ENCODE measurements at places on chromosomes 6 and 20. TPM values are rescaled to one million over a fixed set of nuclear protein-coding genes. Genes with fewer than 3 reads are reported as not detected.

DNA sequence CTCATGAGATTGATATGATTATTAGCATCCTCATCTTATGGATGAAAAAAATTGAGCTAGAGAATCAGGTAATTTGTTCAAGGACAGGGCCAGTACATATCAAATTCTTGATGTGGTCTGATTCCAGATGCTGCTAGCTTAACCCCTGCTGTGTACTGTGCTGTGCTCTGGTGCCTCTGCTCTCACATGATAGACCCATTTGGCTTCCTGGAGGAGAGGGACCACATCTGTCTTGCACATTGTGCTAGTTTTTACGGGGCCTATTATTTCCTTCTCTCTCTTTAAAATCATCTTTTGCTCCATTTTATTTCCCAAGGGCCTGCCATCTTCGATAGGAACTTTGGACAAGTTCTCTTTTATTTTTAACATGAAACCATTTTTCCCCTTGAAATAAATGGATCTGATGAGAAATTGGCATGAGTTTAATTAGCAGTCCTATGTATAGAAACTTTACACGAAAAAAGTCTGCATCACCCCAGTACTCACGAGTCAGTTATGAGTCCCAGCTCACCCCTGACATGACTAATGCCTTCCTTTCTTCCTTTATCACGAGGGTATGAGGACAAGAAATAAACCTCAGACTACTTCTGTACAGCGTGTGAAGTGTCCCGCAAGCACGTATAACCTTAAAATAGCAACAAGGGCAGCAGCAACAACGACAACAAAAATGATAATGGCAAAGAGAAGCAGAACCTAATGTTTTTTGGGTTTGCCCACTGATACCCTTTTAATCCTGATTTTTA is 26.5 kb downstream of the CD109 start:
- DNase-seq: peak; percentile 87

- no peak for DNase-seq
These were observed 571 bp downstream of the CSNK2B start for GRCh38 chr6:31666337-31666965.

GRCh38 chr20:57391439-57392301 is 474 bp downstream of the RBM38 start:
- no peak for DNase-seq

DNA sequence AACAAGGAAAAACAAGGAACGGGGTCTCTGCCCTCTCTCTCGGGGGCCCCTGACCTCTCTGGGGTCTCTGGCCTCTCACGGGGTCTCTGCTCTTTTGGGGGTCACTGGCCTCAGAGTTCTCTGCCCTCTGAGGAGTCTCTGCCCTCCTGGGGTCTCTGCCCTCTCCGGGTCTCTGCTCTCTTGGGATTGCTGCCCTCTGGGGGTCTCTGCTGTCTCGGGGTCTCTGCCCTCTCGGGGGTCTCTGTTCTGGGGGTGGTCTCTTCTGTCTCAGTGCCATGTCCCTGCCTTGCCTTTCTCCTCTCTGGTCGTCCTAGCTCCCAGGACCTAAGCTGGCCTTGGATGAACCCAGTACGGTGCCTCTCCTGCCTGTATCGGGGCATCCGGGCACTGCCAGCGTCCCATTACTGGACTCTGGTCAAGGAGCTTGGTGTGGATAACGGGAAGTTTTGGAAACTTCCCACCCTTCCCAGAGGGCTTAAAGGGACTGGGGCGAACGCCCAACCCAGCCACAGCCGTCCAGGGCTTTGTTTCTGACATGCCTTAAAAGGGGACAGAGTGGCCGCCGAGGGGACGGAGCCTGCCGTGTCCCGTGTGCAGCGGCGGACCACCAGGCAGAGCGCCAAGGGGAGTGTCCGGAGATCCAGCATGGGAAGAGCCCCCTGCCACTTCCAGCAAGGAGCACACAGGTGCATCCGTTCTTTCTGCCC is 24.7 kb upstream of the MRGBP start:
- DNase-seq: no peak

DNA sequence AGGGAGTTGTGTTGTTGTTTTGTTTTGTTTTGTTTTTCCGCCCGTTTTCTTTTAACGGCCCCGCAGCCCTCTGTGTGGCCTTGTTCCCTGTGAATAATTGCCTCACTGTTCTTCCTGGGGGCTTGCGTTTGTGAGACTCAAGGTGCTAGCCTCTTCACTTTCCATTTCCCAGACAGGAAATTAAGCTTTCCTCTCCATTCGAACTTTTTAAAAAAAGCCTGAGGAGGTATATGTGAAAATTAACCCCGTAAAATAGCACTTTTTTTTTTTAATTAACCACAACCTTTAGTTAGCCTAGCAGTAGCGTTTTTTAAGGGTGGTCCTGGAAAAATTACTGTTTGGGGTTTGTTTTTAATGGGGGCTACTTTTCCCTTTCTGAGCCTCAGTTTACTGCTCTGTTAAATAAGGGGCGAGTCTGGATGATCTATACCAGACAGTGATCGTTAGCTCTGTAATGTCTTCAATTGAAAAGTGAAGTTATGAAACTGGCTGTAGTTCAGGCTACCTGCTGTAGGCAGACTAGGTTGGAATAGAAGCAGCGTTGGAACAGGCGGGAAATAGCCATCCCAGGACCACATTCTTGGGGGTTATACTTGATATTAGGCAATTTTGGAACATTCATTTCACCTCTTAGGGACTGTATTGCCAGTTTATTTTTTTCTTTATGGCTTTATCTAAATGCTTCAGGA is 1.7 kb downstream of the STX16 start:
- DNase-seq: no peak

- no peak for DNase-seq
These were observed 30.5 kb downstream of the STXBP5 start for GRCh38 chr6:147234685-147235084.

GRCh38 chr20:9225879-9226278 is 157.0 kb downstream of the PLCB4 start:
- DNase-seq: no peak

DNA sequence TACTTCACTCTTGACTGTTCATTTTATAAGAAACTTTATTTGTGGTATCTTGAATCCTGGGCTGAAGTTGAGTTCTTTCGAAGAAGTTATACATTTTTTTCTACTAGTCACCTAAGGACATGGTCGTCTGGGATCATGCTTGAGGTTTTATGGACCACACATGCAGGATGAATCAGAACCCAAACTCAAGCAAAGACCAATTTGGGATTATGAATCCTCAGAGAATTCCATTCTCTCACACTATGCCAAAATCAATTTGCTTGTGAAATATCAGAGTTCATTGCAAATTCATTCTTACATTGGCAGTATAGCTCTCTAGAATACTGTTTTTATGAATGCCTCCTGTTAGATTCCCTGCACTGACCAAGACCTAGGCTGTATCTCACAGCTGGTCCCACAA is 114.3 kb upstream of the HDAC2 start:
- DNase-seq: no peak

DNA sequence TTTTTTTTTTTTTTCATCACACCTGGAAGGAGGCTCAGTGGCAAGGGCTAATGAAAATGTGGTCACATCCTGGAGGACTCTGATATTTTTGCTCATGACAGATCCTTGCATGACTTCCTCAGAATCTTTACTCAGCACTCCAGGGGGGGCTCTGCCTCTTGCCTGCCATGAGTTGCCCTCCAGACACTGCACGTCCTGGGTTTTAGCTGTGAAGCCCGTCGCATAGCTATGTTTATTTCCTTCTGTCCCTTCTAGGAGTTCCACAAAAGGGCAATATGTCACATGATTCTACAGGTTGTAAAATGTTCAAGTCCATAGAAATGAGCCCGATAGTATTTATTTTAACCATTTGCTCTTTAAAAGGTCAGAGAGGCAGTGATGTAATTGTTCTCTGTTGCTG is 18.2 kb downstream of the MAS1 start:
- no peak for DNase-seq

GRCh38 chr6:33630014-33630413 is 8.9 kb downstream of the ITPR3 start:
- DNase-seq: no peak

DNA sequence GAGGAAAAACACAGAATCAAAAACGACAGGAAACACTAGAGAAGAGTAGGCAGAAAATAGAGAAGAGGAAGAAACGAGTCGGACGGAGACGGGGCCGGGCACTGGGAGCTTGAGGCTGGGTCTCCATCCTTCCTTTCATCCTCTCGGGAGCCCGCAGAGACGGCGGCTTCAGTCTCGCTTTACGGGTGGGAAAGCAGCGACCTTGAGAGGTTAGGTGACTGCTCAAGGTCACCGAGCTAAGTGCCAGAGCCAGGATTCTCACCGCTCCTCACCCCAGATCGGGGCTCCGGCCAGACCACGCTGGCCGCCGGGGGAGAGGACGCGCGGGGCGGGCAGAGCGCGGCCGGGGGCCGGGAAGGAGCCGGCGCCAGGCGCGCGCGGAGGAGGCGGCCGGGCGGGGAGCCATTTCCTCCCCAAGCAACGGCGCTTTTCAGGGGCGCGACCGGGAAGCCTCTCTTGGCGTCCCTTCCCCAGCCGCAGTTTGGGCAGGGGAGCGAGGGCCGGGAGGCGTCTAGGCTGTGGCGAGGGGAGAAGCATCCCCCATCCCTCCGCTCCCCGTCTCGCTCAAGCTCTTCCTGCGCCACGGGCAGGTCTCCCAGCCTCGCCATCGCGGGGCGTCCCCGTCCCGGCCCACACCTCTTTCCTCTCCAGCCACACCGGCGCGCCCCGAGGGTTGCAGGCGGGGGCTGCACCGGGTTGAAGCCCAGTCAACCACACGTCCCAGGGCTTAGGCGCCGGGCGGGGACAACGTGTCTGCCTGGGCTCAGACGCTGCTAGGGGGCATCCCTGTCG is 24.1 kb upstream of the MAP3K7 start:
- peak; percentile 26 for DNase-seq

DNA sequence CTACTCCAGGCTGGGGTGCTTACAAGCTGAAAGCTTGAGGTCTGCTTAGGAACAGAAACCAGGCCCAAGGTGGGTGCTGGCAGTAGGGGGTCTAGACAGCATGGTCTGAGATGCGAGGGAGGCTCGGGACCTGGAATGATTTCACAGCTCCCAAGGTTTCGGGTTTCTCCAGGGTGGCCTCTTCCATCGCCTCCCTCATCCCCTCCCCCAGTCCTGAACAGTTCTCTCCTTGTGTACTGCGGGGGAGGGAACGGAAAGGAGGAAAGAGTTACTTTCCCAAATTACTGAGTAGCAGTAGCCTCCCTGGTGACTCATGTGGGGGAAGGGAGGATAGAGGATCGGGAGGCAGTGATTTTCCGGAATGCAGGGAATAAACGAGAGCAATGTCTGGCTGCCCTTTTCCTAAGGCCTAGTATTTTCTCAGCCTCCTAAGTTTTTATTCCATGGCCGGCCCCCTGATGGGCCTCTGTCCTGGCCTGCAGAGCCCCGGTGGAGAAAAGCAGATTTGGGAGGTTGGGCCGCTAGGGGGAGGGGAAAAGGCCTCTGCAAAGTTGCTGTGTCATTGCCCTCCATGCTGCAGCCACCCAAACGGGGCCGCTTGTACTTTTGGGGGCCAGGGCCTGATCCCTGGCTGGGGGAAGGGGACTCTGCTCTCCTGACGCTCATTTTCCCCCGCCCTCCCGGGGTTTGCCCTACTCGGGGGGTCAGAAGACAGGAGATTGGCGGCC is 1.5 kb downstream of the BRD2 start:
- peak; percentile 96 for DNase-seq

GRCh38 chr6:15421945-15422733 is 176.3 kb downstream of the JARID2 start:
- no peak for DNase-seq

DNA sequence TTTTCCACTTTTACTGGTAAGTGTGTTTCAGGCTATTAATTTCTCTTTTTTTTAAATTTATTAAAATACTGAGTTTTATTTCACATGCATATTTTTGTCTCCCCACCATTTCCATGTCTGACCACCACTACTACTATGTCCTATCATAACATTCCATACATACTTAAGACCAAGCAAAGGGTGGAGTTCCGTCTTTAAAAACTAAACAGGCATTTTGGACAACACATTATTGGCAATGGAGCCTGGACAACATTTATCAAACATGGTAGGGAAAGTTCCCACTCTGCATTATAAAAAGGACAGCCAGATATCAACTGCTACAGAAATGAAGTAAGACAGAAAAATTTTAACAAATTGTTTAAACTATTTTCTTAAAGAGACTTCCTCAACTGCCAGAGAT is 91.9 kb downstream of the LMBRD1 start:
- DNase-seq: no peak

- DNase-seq: peak; percentile 42
These were observed 15.7 kb downstream of the ATG5 start for GRCh38 chr6:106309766-106310373.

GRCh38 chr6:16089232-16090062 is 39.4 kb upstream of the MYLIP start:
- peak; percentile 17 for DNase-seq

DNA sequence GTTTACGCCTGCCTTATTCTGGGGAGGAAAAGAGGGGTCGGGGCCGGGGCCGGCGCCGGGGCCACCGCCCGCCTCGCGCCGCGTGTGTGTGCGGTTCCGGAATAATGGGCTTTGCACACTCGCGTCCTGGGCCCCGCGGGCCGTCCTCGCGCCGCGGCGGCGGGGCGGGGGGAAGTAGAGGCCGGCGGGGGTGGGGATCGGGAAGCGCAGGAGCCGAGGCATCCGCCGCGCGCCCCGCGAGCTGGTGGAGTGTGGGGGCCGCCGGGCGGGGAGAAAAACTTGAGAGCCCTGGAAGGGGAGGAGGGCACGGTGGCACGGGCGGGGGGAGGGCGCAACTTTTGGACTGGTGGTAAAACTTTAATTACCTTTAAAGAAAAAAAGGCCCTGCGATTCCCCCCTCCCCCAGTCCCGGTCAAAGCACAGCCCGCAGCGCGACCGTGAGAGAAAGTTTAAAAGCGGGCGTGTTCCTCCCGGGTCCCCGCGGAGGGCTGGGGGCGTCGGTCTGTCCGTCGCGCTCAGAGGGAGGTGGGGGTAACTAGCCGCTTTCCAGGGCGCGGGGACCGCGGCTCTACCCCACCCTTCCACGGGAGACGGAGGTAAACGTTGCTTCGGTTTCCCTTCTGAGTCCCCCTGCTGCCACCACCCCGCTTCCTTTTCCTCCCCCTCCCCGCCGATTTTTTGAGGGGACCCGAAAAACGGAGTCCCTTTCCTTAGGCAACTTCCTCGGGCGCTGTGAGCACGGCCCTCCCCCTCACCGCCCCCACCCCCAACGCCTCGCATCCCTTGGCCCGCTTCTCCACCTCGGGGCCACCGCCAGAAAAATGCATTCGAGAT is 1.9 kb downstream of the L3MBTL3 start:
- DNase-seq: peak; percentile 6

- DNase-seq: no peak
These were observed 28.0 kb downstream of the RRBP1 start for GRCh38 chr20:17653835-17654648.

LPA gene
- polyA plus RNA-seq: not detected

OR2J3 gene
- not detected for polyA plus RNA-seq

HLA-DMB gene
- polyA plus RNA-seq: 0.03 TPM

BRPF3 gene
- 6.2 TPM for polyA plus RNA-seq

CGAS gene
- 0.84 TPM for polyA plus RNA-seq

GPR6 gene
- not detected for polyA plus RNA-seq

ASF1A gene
- 7.9 TPM for polyA plus RNA-seq

PPP1R16B gene
- not detected for polyA plus RNA-seq

UST gene
- 6.2 TPM for polyA plus RNA-seq

C20orf96 gene
- 2.3 TPM for polyA plus RNA-seq

All from mammary epithelial cell (primary cell).